RWPE1 (cell line): ENCODE measurements at places on chromosomes 2 and 18.

DNA sequence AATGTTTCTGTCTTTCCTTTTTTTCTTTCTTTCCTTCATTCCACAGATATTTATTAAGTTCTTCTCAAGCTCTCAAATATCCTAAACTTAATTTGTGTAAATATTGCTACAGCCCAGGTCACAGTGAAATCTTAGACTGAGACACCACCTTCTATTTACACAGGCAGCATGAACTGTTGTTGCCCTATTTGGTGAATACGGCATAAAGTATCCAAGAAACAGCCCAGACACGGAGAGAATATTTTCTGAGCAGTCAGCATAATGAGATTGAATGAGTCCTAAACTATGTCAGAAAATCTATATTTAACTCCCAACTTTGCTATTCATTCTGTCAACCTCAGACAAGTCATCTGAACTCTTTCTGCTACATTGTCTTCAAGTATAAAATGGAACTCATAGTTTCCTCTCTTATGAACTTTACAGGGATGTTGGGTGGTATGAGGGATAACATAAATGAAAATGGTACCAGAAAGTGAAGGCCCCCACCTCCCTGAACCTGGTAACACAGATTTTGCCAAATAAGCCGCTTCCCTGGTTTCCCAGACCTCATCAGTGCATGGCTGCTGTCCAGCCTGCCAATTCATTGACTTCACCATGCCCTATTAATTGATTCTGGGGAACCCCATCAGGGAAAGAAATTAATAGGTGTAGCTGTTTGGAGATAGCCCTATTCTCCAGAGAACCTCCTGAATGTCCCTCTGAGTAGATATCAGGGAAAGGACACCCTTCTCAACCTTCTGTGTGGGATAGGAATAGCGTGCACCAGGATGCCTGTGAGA is 235.9 kb downstream of the SETBP1 start:
- no peak for DNase-seq

DNA sequence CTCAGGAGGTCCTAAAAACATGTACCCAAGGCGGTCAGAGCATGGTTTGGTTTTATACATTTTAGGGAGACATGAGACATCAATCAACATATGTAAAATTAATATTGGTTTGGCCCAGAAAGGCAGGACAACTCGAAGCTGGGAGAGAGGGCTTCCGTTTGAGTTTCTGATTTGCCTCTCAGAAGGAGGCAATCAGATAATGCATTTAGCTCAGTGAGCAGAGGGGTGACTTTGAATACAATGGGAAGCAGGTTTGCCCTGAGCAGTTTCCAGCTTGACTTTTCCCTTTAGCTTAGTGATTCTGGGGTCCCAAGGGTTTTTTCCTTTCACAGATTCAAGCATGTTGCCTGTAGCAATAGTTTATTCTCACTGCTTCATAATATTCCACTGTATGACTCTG is 12.6 kb downstream of the SPOPL start:
- no peak for DNase-seq

- DNase-seq: peak; percentile 85
Observed at GRCh38 chr2:3633089-3633981, 24.7 kb upstream of the ALLC start.

DNA sequence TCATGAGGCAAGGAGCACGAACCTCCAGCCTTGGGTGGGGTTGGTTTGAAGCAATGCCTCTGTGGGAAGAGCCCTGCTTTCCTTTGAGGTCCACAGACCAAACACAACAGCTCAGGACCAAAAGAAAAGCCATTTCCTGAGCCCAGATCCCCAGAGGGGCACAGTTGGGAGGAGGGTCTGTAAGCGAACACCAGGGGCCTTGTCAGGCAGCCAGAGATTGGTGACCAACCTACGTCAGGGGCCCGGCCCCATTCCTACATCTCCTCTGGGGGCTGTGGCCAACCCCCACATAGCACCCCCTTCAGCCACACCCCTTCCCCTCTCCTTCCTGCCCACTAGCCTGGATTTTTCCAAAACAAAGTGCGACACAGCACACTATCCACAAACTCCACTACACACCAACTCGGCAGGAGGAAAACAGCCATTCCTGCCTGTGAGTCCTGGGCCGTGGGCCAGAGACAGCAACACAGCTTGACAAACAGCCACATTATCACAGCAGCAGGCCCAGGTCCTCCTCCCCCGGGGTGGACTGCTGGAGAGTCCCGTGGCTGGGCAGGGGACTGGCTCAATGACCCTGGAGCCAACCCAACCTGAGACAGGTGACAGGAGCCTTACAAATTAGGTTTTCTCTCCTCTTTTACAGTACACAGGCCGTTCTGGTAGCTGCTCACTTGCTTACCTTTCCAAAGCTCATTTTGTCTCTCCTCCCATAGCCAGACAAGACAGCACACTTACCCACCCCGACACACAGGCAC is 98.8 kb downstream of the TNS1 start:
- DNase-seq: no peak

- DNase-seq: peak; percentile 36
Observed at GRCh38 chr2:112942654-112943002, 31.7 kb downstream of the IL37 start.

- DNase-seq: peak; percentile 92
Observed at GRCh38 chr2:96427917-96428316, 77.2 kb downstream of the NEURL3 start.

DNA sequence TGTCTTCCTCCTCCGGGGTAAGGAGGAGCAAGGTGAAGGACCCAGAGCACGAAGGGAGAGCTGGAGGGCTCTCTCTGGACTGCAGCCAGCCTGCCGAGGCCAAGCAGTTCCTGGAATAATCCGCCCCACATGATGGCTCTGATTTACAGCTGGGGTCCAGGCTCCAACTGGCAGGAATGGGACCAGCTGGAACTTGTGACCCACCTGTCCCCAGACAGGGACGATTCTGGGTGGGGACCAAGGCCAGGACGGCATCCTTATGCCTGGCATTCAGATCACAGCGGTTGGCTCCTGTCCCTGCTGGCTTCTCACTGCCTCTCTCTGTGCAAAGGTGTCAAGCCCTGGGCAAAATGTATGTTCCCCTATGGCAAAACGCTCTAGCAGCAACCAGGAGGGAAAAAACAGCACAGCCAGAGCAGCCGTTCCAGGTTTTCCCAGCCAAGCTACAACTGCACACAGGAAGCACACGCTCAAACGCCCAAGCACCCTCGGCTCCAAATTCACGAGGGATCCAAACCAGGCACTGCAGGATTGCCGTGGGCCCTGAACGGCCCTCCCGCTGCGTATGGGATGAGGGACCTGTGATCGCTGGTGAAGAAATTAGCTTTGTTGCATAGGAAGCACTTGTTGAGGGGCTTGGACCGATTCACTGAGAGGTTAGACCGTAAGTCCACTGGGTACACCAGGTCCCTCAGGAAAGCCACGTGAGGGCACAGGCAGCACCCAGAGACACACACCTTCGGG is 35.8 kb downstream of the FAM178B start:
- DNase-seq: no peak

DNA sequence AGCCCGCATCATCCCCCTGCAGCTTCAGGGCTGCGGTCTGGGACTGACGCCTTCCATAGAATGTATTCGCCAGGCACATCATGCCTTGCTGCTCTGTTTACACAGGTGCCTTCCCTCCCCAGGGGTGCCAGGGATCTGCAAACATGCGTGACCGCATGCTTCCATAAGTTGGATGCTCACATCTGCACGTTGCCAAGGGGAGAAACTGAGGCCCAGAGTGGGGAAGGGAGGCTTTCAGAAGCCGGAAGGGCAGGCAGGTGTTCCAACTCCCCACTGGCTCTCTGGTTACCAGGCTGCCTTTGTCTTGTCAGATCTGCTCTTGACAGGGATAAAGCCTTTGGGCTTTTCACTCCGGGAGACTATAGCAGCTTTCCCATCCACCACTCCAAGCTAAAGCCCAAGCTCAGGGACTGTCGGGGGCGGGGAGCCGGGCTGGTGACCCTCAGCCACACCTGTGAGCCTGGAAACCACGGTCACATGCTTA is 125.8 kb upstream of the TNP1 start:
- DNase-seq: no peak

DNA sequence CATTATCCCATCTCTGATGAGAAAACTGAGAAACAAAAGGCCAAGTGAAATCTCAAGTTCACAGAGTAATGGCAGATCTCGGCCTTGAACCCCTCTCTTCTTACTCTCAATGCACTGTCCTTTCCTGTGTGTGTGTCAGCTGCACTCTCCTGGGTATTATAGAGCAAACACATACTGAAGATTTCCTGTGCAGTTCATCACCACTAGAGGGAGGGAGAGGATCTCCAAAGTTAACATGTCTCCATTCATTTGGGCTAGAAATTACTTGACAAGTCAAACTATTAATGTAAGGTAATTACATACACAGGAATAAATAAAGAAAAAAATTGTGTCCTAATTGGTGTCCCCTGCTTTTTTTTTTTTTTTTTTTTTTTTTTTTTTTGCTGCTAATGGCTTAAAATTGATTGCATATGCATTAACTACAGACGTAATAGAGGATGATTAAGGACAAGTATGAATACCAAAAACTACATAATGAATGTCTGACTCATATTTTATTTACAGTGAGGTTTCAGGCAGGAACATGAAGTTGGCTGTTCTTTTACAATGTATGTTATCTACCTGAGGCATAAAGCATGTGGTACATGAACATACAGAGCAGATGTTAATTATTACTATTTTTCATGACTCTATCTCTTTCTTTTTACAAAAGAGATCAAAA is 269.2 kb downstream of the NYAP2 start:
- DNase-seq: peak; percentile 54

DNA sequence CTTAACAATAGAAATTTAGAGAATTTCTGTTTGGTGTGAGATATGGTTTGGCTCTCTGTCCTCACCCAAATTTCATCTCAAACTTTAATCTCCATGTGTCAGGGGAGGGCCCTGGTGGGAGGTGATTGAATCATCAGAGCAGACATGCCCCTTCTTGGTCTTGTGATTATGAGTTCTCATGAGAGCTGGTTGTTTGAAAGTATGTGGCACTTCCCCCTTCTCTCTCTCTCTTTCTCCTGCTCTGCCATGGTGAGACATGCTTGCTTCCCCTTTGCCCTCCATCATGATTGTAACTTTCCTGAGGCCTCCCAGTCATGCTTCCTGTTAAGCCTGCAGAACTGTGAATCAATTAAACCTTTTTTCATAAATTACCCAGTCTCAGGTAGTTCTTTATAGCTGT is 524.7 kb upstream of the ACVR2A start:
- DNase-seq: no peak

DNA sequence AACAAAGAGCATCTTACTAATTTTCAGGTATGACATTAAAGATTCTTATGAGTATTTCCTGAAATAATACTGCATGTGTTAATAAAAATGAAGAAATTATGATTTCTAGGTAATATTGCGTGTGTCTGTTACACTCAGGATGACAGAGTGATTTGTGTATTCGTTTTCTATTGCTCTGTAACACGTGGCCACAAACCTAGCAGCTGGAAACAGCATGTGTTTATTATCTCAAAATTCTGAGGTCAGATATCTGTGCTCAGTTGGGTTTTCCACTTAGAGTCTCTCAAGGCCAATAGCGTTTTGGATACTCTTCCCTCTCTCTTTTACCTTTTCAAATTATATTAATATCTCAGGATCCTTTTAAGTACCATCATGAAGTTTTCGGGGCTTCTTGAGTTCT is 667.9 kb upstream of the CDH7 start:
- no peak for DNase-seq

GRCh38 chr2:147438882-147439281 is 405.9 kb upstream of the ACVR2A start:
- no peak for DNase-seq

DNA sequence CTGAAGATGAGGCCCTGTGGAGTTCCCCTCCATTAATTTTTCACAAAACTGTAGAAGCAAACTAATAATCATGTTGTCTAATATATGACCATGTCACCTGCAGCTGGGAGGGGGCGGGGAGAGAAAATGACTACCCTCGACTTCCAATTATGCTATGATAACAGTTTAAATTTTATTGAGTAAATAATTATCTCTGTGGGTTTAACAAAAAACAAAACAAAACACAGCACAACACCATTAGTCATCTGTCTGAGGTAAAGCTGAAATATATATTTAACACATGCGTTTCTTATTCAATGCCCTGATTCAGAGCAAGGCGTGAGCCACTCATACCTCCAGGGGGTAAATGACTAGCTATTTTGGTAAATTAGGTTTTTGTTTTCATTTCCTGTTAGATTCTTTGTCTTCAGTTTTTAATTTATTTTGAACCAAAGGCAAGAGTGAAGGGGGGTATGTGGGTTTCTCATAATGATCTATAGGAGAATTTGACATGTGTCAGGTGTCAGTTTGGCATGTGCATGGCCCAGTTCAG is 77.4 kb upstream of the ZCCHC2 start:
- peak; percentile 25 for DNase-seq

DNA sequence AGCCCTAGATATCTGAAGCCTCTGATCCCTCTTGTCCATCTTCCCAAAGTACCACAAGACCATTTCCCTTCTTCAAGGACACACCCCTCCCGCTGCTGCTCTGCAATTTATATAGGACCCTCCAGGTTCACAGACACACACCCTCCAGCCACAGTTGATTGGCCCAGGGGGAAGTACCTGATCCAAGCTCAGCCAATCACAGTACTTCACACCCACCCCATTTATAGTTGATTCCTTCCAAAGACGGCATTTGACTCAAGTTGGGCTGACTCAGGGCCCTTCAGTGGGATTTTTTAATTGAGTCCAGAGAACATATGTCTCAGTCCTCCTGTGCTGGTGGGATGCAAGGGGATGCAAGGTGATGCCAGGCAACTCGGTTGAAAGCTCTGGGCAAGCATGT is 59.2 kb downstream of the GYPC start:
- no peak for DNase-seq

- DNase-seq: no peak
Observed at GRCh38 chr2:173058673-173059072, 17.0 kb upstream of the MAP3K20 start.

- DNase-seq: no peak
Observed at GRCh38 chr18:572091-572830, 7.9 kb upstream of the CETN1 start.

- DNase-seq: no peak
Observed at GRCh38 chr2:239916205-239917124, 108.7 kb downstream of the NDUFA10 start.

DNA sequence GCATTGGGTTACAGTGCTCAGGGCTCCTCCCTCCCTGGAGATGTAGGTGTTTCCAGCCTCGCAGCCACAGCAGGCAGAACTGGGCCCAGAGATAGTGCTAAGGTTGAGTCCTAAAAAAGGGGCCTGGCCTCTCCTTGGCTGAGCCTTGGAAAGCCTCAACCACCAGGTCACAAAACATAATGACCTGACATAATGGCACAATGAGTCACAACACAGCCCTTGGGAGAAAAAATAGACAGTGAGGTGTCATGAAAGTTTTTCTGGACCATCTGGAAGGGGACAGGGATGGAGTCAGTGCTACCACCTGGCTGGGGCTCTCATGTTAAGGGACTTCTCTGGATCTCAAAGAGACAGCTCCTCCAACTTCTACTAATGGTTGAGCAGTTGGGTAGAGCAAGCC is 92.4 kb upstream of the LCLAT1 start:
- no peak for DNase-seq

- no peak for DNase-seq
Observed at GRCh38 chr18:35153609-35154272, 87.1 kb upstream of the ZNF397 start.

DNA sequence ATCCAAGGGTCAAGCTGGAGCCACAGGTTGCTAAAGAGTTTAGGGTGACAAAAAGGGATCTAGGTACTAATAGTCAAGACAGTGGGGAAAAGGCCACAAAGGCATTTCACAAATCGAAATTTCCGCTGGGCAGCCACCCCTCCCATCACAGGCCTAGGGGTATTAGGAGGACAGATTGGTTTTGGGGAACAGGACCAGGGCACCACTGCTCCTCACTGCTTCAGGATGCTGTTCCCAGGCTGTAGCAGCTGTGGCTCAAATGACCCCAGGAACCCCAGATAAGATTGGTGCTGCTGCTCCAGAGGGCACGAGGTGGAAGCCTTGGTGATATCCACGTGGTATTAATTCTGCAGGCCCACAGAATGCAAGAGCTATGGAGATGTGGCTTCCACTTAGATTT is 22.7 kb downstream of the KLHL23 start:
- no peak for DNase-seq
